ENCODE measurements at places on chromosomes 12 and 14. TPM values are rescaled to one million over a fixed set of nuclear protein-coding genes. Genes with fewer than 3 reads are reported as not detected.

- DNase-seq = no peak
These were observed 176.0 kb downstream of the ESRRB start for GRCh38 chr14:76551906-76552305.

Gene HDAC7
- total RNA-seq = 21.6 TPM

Gene PTMS
- 123 TPM for total RNA-seq

DNA sequence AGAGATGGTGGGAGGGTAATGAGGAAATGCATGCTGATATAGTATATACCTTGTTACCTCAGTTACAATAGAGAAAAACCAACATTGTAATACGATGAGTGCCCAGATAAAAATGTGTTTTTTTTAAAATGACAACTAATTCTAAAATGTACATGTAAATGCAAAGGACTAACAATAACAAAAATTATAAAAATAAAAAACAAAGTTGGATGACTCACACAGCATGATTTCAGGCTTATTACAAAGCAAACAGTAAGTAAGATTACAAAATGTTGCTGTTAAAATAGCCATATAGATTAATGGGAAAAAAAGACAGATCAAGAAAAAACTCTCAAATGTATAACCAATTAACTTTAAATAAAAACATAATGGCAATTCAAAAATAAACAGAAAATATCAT is 1099.4 kb downstream of the FSCB start:
- no peak for DNase-seq

Gene TCL1B
- not detected for total RNA-seq

Gene TAS2R20
- total RNA-seq = 1.7 TPM

DNA sequence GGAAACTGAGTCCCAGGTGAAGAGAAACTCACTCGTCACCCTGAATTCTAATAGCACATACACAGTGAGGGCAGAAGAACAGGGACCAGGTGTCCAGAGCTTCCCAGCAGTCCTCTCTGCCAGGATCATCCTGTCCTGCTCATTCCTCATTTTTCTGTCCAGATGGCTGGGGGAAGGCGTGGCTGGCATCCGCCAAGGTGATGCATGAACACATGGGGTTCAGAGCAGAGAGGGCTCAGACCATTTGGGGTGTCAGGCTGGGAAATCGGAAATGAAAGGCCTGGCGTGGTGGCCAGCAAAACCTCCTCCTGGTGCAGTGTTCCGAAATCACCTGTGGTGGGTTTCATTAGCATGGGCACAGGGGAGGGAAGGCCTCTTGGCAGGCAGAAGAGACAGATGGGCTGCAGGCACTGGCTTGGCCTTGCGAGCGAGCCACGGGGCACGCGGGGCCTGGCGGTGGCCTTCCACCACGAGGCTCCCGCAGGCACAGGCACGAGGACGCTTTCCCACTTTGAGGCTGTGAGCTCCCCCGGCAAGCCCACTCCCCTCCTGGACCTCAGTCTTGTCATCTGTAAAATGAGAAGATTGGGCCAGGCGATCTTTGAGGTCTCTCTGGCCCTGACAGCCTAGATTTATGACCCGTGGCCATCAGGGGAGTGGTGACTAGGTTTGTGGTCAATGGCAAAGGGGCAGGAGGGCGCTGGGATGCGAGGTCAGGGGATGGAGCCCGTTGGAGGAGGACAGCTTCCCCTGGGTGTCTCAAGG is 68.5 kb downstream of the TSPAN9 start:
- DNase-seq = no peak

Gene C12orf50
- total RNA-seq = not detected

Gene RIMBP2
- 5.6 TPM for total RNA-seq

Gene SRRM4
- total RNA-seq = not detected

Gene RIMKLB
- total RNA-seq = 4.9 TPM

- DNase-seq = no peak
These were observed 69.0 kb upstream of the DDX11 start for GRCh38 chr12:31004666-31005065.

DNA sequence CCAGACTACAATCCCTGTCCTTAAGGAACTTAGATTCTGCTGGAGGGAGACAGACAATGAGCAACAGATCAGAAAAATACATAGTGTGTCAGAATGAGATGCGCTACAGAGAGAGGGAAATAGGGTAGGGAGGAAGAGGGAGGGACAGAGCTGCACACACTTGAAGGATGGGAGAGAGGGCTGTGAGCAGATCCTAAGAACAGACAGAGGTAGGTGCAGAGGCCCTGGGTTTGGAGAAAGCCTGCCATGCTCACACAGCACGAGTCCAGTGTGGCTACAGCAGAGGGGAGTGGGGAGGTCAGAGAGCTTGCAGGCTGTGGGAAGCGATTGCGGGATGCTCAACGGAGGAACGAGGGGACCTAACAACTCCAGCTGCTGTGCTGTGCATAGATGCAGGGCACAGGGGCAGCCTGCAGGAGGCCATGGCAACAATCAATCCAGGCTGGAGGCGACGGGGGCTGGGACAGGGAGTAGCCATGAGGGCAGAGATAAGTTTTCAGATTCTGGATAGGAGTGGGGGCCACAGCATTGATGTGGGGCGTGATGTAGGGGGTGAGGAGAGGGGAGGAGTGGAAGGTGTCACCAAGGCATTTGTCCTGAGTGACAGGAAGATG is 20.7 kb downstream of the FAIM2 start:
- no peak for DNase-seq

- no peak for DNase-seq
These were observed 295.8 kb upstream of the SEL1L start for GRCh38 chr14:81829447-81829846.

Gene KRT72
- not detected for total RNA-seq

DNA sequence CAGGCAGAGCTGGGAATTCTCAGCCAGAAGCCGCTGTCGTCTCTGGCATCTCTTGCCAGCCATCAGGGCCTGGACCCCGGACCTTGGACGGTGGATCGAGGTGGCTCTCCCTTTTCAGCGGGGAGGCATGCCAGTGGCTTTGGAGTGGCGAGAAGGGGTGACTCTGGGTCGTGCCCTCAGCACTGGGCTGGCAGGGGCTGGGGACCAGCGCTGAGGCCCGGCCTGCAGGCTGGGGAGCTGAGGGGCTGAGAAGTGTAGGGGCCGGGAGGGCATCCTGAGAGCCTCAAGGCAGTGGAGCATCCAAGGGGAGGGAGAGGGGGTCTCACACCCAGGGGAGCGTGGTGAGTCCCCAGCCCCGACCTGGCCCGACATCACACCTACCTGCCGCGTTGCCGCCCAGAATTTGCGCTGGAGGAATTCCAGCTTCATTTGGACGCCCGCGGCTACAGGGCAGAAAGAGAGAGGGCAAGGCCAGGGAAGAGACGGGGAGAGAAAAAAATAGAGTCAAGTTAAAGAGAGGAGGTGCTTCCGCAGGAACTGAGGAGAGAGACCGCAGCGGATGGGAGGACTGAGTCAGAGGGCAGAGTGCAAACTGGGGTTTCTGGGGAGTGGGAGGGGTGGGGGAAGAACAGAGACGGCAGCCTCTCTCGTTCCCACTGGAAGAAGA is 9.0 kb upstream of the LRTM2 start:
- no peak for DNase-seq

Gene ST8SIA1
- 4.9 TPM for total RNA-seq

DNA sequence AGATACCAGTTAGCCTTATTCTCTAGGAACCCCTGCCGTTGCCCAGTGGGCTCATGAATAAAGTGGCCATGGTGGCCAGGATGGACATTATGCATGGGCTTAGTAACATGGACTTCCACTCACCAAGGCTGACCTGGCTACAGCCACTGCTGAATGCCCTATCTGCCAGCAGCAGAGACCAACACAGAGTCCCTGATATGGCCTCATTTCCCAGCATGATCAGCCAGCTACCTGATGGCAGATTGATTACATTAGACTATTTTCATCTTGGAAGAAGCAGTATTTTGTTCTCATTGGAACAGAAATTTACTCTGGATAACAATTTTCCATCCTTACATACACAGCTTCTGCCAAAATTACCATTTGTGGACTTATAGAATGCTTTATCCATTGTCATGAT is 16.2 kb upstream of the LPCAT3 start:
- DNase-seq = no peak

DNA sequence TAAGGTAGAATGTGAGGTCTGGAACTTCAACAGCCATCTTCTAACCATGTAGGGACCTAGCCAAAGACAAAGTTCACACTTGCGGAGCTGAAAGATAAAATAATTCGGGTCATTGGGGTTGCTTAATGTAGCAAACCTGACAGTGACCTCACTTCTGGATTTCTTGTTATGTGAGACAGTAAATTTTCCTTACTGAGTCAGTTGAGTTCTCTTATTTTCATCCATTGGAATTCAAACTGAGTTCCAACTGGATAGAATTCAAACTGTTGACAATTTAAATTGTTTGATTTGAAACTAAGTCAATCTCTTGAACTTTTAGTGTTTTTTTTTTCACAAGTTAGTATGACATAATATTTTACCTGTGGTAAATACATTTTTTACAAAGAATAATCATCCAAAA is 406.5 kb downstream of the ADAMTS20 start:
- no peak for DNase-seq

Gene IL31
- not detected for total RNA-seq

DNA sequence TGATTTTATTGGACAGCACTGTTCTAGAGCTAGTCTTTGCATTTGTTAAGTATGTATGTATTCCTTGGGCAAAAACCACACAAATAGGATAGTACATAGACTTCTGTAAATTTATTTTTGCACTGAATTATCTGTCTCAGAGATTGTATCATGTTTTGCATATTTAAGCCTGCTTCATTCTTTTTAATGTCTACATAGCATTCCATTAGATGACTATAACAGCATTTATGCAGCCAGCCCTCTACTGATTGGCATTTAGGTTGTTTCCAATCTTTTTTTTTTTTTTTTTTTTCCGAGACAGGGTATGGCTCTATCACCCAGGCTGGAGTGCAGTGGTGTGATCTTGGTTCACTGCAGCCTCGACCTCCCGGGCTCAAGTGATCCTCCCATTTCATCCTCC is 34.5 kb downstream of the SYNDIG1L start:
- DNase-seq = no peak

DNA sequence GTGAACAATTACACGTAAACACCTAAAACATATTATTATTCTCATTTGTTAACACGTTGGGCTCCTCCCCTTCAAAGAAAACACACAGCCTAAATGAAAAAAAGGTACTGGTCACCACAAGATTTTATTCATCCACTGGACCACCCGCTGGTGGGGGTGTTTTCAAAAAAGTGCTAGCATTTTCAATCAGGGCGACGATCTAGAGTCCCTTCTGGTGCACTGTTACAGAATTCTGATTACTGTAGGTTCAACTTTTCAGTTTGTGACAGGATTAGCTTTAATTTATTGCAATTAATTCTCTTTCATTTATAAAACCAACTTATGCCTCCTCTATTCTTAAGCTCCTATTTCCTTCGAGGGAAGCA is 443 bp downstream of the MAGOHB start:
- no peak for DNase-seq

Gene IQSEC3
- total RNA-seq = 0.98 TPM

DNA sequence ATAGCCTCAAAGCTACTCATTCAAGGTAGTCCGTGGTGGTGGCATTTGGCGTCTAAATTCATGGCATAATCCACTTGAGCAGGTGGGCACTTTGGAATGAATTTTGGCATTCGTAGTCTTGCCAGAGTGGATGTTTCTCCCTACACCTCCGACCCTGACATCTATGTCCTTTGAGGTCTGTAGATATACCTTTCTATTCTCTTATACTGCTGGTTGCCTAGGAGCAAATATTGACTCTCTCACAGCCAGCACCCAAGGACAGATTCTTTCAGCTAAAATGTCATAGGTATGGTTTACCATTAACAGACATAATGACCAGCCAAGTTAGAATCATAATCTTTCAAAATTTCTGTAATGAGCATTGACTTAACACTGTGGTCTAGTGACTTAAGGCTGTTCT is 47.4 kb upstream of the FLRT2 start:
- DNase-seq = no peak

Gene TCHP
- 17.2 TPM for total RNA-seq

- DNase-seq = peak; percentile 51
These were observed 93.5 kb downstream of the LRRC74A start for GRCh38 chr14:76919431-76920330.

GRCh38 chr14:56294128-56294527 is 175.9 kb downstream of the PELI2 start:
- no peak for DNase-seq

- DNase-seq = no peak
These were observed 25.0 kb upstream of the GSG1 start for GRCh38 chr12:13128291-13128965.

DNA sequence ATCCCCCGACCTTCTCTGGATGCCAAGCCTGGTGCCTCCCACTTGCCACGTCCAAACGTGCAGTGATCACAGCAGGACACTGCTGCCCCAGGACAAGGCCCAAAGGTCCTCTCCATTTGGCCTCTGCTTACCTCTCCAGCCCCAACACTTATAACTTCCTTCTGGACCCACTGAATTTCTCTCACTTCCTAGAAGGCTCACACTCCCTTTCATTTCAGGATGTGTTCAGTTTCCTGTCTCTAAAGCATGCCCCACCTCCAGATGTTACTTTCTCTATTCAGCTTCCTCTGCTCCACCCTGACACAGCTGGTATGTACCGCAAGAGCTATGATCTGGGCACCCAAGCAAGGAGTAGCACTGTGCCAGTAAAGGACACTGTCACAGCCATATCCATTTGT is 33.0 kb downstream of the CDKL1 start:
- DNase-seq = no peak

DNA sequence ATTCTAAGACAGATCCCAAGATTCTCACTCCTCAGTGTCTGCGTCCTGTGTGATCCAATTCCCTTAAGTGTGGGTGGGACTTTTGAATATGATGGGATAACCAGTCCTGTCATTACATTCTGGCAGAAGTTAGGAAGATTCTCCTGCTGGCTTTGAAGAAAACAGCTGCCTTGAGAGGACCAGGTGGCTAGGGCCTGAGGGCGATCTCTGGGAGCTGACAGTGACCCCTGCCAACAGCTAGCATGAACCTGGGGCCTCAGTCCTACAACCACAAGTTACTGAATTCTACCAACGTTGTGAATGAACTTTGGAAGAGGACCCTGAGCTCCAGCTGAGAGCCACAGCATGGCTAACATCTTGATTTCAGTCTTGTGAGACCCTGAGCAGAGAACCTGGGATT is 44.3 kb upstream of the HMGA2 start:
- no peak for DNase-seq

DNA sequence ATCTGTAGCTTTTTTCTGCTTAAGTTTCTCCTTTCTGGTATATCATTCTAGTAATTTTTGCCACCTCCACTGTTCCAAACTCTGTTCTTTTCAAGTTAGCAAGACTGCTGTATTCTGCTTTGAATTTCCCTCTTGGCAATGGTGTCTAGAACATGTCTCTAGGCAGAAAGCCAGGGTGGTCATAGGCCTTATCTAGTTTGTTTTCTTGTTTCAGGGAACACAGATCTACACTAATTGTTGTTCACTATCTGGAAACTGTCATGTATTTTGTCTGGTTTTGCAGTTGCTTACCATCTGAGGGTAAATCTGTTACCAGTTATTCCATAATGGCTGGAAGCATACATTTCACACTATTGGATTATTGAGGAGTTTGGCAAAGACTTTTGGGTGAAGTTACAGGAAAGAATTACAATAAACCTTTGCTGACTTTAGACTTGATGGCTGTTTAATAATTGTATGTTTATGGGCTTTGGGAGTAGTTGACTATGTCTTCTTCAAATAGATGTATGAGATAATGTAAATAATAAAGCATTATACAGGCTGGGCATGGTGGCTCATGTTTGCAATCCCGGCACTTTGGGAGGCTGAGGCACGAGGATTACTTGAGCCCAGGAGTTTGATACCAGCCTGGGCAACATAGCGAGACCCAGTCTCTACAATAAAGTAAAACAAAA is 41.4 kb downstream of the FUT8 start:
- DNase-seq = no peak

GRCh38 chr14:91755570-91756295 is 23.8 kb upstream of the CATSPERB start:
- no peak for DNase-seq
